Activated CD8-positive, alpha-beta T cell treated with anti-CD3 and anti-CD28 coated beads, Interleukin-2, amount 10 ng/mL, durations not matched to agents 7 days and 5 days (primary cell): ENCODE measurements at places on chromosomes 6 and 20.

GRCh38 chr20:58898629-58899408 lies 46.3 kb downstream of the GNAS start:
- no peak for DNase-seq

DNA sequence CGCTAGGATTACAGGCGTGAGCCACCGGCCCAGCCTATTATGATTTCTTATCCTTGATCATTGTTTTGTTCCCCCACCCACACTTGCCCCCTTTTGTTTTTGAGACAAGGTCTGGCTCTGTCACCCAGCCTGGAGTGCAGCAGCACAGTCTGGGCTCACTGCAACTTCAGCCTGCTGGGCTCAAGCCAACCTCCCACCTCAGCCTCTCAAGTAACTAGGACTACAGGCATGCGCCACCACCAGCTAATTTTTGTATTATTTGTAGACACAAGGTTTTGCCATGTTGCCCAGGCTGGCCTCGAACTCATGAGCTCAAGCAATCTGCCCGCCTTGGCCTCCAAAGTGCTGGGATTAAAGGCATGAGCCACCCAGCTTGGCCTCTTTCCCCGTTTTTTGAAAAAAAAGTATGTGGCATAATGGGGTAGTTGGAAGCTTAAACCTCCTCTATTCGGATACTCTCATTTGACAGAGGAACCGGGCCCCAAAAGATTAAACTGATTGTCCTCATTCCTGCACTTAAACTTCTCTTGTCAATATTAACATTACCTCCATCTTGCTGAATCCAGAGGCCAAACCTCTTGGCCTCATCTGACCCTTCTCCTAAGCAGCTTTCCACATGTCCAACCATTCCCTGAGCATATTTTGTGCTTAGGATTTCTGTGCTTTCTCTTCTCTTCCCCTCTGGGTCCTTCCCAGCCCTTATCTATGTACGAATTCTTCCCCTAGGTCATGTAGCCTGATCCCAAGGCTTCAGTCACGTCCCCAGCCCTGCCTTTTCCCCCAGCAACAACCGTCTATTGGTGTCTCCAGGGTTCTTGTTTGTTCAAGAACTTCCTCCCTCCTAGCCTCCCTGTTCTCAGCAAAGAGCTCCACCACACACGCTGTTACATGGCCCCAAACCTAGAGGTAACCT lies 6.1 kb upstream of the EZR start:
- DNase-seq: no peak

DNA sequence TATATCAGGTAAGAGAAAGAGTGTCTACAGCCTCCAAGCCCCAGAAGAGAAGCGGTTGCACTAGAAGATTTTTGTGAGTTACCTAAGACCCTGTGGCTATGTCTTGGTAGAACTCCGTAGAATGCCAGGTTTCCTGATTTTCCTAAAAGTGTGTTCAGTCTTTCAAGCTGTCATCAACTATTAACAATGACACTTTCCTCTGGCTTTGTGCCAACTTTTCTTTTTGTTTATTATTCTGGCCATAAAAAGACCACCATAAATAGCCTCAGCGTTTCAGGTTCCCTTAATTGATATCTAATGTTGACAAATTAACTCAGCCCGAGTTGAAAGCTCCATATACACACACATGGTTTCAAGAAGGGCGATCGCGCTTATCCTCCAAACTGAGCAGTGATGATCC lies 1.2 kb downstream of the PAK5 start:
- DNase-seq: no peak

GRCh38 chr6:106250953-106251352 lies 74.6 kb downstream of the ATG5 start:
- no peak for DNase-seq

DNA sequence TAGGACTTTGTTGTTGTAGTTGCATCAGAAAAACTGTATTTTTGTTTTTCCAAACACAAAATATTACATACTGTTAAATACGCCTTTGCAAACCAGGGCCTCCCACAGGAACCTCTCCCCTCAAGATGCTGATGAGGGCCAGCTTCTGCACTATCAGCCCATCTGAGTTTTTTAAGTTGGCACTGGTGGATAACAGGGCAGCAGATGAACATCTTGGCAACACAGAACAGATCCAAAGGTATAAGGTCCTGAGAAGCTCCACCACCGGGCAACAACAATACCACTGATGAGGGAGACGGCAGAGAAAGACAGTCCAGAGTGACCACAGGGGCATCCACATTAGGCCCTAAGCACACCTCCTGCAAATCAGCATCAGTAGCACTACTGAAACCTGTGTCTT lies 177.7 kb downstream of the DLL1 start:
- DNase-seq: no peak

DNA sequence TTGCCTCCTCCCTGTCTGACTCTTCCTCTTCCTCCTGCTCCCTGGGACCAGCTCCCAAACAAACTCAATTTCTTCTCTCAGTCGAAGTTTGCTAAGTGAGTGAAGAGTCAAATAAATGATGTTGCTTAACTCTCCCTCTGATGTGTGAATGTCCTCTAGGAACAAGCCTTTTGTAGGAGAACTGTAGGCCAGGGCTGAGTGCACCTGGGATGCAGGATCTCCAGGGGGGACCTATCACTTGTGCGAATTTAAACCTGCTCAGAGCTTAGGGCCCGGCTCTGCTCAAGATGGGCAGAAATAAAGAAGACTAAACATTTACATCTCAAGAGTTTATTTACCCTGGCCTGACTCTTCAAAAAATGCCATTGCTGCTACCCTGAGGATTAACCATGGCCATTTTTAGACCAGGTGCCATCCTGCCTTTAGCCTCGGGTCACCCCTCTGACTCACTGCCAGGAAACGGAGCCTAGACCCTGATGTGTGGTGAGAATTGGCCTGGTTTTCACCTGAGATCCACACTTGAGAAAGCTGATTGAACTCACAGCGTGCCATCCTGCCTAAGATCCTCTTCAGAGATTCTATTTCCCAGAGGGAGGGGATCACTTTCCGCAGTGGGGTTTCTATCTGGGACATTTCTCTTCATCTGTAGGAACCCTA lies 63.6 kb upstream of the CD93 start:
- DNase-seq: no peak
